ENCODE measurements at places on chromosomes 2 and 18.

DNA sequence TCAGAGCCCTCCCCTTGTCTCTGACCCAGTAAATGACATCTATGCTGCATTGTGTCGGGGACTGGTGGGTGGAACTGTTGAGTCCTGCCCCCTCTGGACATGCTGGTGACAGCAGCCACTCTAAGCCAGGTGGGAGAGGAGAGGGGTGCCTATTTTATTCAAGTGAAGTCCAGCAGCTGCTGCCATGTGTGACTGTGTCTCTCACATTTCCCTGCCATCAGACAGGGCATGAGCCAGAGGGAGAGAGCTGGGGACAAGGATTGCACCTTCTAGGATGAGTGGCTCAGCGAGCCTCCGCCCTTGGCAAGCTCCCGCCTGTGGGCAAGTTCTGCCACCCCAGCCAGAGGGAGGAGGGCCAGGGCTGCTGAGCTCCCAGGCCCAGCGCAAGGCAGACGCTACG, 13.7 kb downstream of the NGEF start:
- DNase-seq: no peak

DNA sequence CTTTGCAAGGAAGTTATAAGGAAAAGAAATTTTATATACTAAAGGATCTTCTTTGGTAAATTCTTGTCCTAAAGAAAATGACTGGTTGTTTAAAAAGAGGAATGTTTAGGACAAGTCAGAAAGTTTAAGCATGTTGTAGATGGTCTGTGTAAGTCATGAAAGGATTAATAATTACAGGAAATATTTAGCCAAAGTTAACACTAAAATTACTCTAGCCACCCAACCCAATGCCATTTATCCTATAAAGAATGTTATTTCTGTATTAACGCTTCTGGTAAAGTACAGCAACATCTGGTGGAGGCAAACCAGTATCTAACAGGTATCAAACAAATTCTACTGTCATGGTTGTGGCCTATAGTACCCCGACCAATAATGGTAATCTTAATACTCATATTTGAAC, 546.9 kb upstream of the PKDCC start:
- no peak for DNase-seq

- DNase-seq: no peak
Observed at GRCh38 chr2:121258051-121258450, 27.0 kb downstream of the TFCP2L1 start.

GRCh38 chr2:85503168-85503850, 35.7 kb upstream of the MAT2A start:
- no peak for DNase-seq

DNA sequence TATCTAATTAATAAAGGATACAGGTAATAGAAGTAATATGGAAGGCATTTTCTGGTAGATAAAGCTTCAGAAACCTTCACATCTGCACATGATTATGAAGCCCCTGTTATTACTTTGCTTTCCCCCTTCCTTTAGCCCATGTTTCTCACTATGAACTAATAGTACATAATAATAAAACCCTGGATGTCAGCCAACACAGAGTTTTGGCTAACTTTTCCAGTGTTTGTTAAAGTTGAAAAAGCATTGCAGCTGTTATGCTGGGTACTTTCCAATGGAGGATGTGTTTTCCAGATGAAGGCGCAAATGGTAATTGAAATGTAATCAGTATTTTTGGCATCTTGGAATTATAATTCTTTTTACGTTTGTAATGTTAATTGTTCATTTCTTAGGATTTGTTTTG, 43.5 kb downstream of the SPTBN1 start:
- no peak for DNase-seq

- DNase-seq: no peak
Observed at GRCh38 chr2:36781907-36782720, 85.6 kb downstream of the VIT start.

DNA sequence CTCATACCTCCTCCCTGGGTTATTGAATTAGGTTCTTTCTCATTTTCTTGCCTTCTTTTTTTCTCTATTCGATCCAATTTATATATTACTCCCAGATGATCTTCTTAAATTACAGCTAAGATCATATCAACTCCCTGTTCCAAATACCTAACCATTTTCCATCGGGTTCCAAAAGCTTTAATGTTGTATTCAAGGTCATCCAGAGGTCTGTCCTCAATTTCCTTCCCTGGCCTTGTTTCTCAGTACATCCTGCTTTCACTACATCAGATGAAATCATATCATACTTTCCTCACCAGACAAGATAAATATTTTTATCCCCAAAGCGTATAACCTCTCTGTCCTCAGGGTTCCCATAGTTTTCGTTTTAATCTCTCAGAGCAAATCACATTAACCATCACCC, 36.3 kb upstream of the GREB1L start:
- DNase-seq: no peak

DNA sequence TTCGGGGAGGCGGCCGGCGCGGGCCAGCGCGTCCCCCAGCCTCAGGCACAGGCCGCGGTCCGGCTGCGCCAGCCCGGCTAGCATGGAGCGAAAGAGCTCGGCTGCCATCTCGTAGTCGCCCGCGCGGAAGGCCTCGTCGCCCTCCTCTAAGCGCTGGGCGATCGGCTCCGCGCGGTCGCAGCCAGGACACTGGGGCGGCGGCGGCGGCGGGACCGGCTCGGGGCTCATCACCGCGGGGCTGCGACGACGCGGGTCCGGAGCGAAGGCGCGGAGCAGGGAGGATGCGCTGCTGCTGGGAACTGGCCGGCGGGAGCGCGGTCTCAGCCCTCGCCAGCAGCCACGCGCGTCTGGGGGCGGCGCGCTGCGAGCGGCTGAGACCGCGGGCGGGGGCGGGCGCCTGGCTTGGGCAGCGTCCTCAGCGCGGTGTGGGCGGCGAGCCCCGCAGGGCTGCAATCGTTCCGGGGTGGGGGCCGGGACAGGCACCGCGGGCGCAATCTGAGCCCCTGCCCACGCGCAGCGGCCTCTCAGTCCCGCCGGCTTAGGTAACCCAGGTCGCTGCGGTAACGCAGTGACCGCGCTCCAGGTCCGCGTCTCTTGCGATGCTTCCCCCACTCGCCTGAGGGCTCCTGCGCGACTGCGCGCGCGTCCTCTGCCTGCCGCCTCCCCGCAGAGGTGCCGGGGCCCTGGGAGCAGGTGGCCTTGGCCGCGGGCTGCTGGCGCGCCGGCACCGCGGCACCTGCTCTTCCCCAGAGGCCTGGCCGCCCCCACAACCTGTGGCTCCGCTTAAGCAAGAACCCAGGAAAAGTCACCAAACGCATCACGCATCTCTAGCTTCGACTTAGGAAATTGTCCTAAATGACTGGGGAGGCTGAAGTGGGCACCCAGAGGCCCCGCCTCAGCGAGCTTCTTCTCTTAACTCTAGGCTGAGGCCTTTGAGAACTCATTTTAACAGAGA, at the start of gene LONRF2:
LONRF2 (minus strand) TSS at position 636 of the 955 bp plus-strand sequence; CDS start at position 228, 408 bp downstream.
- DNase-seq: no peak

DNA sequence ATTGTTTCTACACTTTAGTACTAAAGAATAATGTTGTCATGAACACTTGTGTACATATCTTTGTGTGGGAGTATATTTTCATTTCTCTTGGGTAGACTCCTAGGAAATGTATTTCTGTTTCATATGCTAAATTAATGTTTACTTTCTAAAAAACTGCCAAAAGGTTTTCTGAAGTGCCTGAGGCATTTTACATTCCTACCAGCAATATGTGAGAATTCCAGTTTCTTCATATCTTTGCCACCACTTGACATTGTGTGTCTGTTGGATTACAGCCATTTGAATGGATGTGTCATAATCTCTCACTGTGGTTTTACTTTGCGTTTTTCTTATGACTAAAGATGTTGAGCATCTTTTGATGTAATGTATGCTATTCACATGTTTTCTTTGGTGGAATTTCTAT, 428.2 kb upstream of the KCNH7 start:
- DNase-seq: peak; percentile 93

DNA sequence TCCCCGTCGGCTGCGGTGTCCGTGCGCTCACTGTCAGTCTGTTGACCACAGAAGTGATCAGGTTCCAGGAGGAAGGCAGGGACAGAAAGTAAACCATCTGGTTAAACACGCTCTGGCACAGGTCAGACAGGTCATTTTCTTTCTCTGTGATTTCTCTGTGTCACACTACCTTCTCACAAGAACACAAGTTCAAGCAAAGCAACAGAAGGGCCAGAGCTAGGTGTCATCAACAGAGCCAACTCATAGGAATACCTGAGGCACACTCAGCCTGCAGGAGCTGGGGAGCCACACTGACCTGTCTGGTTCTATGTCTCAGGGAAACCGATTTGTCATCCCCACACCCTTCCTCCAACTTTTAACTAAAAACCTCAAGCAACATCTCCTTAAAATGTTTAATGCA, 115.1 kb upstream of the ZBTB14 start:
- DNase-seq: no peak

GRCh38 chr2:226772389-226773179, 27.0 kb downstream of the IRS1 start:
- DNase-seq: peak; percentile 60

DNA sequence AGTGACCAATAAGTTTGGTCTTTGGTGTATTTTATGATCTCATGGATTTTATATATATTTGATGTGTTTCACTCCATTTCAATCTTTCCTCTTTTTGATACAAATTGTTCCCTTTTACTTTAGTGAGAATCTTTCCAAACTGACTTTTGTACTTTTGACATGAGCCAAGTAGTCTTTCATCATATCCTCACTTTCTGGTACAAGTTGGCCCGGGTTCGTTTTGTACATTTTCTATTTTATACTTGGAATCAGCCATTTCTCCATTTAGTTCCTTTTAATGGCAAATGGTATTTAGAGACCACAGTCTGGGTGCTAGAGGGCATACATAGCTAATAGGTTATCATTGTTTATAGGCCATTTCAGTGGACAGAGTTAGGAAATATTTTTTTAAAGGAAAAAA, 147.9 kb upstream of the MYO3B start:
- no peak for DNase-seq

DNA sequence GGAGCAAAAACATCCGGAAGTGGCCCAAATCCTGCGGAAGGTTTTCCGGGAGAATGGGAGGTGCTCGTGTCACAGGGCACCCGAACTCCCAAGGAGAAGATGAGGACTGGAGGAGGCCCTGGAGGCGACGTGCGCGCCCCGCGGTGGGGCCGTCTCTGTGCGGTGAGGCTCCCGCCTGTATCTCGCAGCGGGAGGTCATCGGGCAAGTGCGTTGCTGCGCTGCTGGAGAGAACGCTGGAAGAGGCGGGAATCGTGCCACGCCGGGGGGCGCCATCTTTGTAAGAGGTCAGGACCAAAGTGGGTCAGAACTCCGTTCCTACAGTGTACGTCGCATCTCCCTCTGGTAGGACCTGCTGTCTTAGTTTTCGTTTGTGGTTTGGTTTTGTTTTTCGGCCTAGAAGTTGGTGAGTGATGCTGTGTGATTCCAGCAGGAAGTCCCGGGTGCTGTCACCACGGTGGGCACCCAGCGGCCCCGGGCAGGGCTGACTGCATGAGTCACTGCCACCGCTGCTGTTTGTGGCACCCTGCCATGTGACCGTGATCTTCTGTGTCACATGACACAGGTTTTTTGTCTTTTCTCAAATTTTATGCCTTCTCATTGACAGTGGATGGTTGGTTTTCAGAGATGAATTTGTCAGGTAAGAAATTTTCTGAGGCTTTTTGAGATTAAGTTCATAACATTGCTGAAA, 21.5 kb upstream of the ATP9B start:
- no peak for DNase-seq

DNA sequence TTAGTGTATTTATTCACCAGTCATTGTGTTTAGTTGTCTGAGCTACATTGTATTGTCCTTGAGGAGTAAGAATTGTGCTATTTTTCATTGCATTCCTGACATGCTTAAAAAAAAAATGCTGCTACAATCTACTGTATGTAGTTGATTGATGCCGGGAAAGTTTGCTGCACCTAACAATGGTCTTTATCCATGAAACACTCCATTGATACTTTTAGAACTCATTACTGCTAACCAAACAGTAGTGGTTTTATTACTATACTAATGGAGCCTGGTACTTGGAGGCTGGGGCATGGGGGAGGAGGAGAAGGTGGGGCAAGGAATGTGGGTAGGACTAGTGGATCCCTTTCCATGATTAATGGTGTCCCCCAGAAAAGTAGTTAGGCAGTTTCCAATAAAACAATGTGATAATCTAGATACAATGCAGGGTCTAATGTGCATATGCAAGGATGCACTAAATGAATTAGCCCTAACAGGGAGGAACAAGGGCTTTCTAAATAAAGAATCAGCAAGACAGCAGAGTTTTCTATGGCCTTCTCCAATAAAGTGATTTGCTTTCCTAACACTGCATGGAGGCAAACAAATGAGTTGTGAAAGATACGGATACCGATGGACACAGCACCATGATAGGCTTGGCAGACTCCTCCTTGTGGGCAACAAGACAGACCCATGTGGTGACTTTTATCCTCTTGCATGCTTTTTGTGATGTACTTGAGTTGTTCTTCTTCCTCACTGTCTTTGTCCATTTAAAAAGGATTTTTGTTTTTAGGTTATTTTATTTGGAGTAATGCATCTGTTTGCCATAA, 78.5 kb downstream of the FMNL2 start:
- DNase-seq: peak; percentile 44

DNA sequence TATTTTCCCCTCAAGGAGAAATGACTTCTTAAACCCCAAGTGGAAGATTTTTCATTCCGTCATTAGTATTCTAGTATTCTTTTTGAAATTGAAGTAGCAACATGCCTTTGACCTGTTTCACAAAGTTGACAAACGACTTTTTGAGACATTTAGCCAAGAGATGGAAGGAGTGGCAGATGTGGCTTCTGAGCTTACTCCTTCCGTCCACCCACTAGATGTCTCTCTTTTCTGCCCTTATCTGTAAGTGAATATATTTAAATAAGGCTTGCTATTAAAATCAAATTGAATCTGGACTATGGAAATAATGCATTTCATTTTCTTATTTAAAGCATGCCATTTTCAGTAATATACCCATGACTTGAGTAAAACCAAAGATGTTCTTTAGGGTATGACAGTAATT, 74.1 kb downstream of the ACTR3 start:
- no peak for DNase-seq

GRCh38 chr2:206160125-206160806, 571 bp downstream of the EEF1B2 start:
- no peak for DNase-seq

GRCh38 chr2:147845411-147845971, 662 bp downstream of the ACVR2A start:
- peak; percentile 27 for DNase-seq

GRCh38 chr2:78011251-78011650, 489.1 kb upstream of the LRRTM4 start:
- no peak for DNase-seq

DNA sequence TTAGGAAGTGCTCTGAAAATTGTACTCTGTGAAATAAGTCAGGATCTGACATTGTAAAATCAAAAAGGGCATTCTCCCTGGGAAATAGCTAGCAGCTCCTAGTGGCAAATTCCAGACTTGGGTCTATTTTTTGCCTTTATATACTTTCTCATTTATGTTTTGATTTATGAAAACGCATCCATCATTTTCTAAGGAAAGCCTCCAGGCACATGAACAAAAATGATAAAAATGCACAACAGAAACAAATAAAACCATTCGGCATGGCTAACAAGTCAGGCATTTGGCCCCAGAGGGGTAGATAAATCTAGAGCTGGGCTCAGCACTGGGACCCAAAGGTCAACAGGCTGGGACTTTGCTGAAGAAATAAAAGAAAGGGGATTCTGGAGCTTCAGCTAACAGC, 167.0 kb downstream of the BCL11A start:
- peak; percentile 76 for DNase-seq
